ENCODE measurements at places on chromosomes 11 and 22.

GRCh38 chr11:119589001-119589400, 140.0 kb downstream of the NECTIN1 start:
- DNase-seq: no peak

DNA sequence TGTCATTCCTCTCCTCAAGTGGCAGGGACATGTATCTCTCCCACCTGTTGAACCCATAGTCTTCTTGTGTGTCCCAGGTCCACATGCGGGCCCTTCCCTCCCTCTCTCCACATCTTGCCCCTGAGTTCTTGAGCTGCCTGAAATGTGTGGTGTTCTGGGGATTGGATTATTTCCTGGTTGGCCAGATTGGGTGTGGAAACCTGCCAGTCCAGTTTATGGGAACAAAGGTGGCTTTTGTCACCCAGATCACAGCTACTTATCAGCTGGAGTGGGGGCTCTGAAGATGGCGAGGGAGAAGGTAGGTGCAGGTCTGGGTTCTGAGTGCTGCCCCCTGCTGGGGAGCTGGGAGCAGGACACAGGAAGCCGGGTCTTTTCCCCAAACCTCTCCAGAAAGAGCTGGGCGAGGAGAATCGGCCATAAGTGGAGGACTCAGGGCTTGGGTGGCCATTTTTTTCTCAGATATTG, 14.2 kb downstream of the DTX4 start:
- peak; percentile 28 for DNase-seq

DNA sequence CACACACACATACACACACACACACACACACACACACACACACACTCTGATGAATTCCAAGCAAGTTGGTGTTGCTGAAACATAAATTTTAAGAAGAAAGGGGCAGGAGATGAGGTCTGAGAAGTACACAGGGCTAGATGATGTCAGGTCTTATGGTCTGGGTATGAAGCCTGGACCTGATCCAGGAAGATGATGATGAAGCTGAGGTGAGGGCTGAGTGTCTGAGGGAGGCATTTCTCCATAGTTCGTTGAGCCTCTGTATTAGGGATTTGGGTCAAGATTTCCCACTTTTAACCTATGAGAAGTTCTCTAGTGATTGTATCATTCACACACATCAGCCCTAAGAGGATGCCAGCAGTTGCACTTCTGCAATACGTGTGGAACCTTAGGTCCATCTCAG, 32.6 kb downstream of the KREMEN1 start:
- DNase-seq: no peak

DNA sequence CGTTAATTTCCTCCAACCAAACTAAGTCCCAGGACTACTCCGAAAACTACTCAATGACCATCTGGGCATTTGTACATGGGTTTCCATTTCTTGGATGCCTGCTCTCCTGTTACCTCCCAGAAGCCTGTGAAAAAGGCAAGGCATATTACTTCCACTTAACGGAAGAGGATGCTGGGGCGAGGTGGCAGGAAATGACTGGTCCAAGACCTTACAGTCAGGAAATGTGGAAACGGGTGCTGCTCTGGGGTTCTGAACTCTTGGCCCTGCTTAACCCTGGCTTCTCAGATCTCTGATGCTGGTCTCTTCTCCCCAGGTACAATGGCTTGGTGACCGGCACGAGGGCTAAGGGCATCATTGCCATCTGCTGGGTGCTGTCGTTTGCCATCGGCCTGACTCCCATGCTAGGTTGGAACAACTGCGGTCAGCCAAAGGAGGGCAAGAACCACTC, 12.9 kb downstream of the ADORA2A start:
- no peak for DNase-seq

GRCh38 chr11:111574373-111575225, 27.6 kb upstream of the SIK2 start:
- no peak for DNase-seq

DNA sequence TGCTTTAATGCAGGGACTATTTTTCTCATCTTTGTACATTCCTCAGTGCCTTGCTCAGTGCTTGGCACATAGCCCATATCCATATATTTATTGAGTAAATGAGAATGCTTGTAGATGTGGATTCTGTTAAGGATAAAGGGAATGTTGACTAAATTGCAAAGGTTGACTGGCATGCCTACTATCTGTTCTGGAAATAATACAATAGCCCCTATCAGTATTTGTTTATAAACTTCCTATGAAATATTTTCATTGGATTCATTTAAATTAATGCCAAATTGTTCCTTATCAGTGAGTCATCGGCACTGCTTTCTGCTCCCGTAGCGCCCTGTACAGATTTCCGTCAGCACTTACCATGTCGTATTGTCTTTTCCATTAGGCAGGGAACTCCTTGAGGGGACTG, 8.0 kb downstream of the RNF121 start:
- DNase-seq: no peak

DNA sequence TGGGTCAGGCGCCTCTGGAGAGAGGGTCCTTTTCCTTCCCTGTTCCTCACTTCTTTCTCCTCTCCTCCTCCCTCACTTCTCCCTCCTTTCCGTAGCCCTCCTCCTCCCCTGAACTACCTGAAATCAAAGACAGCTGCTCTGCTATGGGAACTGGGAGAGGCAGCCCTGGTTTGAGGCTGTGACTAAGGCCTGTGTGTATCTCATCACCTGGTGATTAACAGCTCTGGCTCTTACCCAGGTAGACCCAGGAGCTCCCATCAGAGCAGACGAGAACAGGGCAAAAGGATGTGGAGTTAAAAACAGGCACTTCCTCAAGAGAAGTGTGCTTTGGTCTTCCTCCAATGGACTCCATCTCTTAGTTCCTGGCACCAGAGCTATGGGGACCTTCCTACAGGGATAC, 5.8 kb downstream of the ISX start:
- DNase-seq: no peak

DNA sequence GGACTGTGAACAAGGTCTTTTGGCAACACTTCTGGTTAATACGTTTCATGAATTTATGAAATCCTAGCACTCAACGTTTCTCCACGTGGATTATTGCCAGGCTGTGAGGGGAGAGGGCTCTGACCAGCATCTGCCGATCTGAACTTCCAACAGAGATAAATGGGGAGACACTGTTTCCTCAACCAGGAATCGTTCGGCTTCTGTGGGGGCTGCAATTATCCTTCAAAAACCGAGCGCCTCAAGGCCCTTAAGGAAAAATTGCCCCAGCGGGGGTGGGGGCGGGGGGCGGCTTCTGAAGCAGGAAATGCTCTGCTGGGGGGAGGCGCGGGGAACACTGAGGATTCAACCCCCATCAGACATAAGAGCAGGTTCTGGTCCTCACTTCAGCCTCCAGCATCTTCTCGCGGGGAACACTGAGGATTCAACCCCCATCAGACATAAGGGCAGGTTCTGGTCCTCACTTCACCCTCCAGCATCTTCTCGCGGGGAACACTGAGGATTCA, 155.6 kb downstream of the BRD1 start:
- DNase-seq: no peak

GRCh38 chr11:45331839-45332238, 45.7 kb upstream of the SYT13 start:
- no peak for DNase-seq

All from T follicular helper cell (primary cell).